Endothelial cell (in vitro differentiated cells): ENCODE measurements at places on chromosomes 3 and 15.
A peak's percentile ranks its signal among the peaks of the same experiment; 100 is the strongest.

DNA sequence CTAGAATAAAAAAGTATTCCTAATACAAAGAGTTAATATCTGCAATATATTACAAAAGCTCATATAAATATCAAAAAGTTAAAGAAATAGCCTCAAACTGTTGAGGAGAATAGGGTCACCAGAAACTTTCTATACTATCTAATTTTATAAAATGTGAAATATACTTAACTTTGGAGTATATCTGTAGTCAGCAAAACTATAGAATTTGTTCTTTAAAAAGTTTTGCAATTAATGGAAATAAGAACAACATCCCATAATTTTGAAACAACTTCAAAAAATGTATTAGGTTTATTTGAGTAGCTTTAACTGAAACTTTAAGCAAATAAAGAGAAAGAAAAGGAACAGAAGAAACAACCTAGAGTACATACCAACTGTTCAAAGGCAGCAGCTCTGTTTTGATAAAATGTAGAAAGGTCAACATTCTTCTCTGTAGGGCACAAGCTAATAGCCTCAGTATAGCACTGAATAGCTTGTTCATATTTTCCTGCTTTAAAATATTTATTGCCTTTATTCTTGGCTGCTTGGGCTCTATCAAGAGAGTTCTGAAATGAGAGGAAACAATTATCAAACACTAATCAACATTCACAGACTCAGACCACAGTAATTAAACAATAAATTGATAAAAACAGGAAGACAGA lies 14.3 kb downstream of the TOMM70 start:
- DNase-seq = no peak

- DNase-seq = no peak
These were observed 87.9 kb downstream of the DNAJB8 start for GRCh38 chr3:128378631-128379347.

- no peak for DNase-seq
These were observed 387.4 kb downstream of the RBMS3 start for GRCh38 chr3:29668233-29668632.

GRCh38 chr15:84046064-84046637 lies 189.4 kb upstream of the GOLGA6L4 start:
- DNase-seq = no peak

- no peak for DNase-seq
These were observed 127.5 kb downstream of the CLSTN2 start for GRCh38 chr3:140062461-140062860.

- DNase-seq = no peak
These were observed 44.6 kb downstream of the RASGRP1 start for GRCh38 chr15:38520035-38520434.

GRCh38 chr3:178802993-178803693 lies 266.9 kb downstream of the KCNMB2 start:
- no peak for DNase-seq

DNA sequence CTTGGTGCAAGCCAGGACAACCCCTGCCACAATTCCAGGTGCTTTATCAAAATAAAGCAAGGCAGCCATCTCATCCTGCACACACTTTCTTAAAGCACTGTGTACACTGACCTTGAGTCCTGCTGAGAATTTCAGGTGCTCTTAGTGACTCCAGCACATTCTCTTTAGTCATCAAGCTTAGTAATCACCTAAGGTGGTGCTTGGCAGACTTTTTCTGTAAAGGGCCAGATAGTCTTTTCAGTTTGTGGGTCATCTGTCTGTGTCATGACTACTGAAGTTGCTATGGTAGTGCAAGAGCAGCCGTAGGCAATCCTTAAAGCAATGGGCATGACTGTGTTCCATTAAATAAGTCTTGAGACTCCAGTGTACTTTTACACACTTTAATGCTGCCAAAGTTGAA lies 36.4 kb downstream of the RIOX2 start:
- no peak for DNase-seq

DNA sequence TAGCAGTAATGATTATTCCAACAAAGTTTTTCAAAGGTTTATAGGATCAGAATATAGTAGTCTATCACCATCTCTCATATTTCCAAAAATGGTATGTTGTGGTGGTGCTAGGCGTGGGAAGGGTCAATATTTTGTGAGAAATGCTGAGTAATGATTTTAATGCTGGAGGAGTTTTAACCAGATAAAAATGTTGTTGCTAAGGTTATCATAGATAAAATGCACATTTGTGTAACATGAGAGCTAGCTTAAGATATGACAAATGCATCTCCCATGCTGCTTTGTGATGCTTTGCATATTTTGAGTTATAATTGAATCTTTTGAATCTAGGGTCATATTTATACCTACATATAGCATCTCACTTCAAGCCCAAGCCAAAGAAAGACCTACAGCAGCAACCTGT lies 103.9 kb upstream of the ROBO1 start:
- DNase-seq = no peak

GRCh38 chr3:126983276-126983652 lies 349 bp downstream of the PLXNA1 start:
- DNase-seq = no peak

DNA sequence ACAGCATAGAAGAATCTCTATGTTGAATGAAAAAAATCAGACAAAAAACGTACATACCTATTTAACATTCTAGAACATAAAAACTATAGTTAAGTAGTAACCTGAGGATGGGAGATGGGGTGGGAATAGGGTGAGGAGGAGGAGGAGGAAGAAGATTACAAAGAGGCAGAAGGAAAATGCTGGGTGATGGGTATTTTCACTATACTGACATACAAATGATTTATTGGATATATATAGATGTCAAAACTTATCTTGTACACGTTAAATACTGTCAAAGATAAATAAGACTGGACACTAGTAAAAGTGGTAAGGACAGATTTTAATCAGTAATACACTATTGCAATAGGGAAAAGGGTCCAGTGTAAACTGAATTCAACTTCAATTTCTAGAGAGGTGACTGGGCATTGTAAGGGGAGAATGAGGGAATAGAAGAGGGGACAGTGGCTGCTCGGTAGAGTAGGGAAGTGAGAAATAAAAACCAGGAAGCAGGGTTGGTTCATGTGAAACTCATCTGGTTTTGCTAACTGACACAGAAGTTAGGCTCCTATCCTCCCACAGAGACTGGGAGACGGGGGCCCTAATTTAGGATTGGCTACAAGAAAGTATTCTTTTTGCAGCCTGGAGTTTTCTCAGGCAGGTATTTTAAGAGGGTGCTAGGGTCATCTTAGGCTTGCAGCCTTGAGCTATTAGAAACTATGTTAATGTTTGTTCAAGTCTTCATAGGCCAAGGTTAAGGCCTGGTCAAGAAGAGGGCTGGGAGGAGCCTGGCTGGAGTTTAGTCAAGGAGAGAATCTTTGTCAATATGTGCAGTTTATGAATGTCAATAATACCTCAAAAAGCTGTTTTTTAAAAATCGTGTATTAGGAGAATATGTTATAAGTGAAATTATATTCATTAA lies 15.0 kb upstream of the C15orf61 start:
- DNase-seq = no peak

GRCh38 chr3:150407808-150408220 lies 284 bp upstream of the TSC22D2 start:
- no peak for DNase-seq

DNA sequence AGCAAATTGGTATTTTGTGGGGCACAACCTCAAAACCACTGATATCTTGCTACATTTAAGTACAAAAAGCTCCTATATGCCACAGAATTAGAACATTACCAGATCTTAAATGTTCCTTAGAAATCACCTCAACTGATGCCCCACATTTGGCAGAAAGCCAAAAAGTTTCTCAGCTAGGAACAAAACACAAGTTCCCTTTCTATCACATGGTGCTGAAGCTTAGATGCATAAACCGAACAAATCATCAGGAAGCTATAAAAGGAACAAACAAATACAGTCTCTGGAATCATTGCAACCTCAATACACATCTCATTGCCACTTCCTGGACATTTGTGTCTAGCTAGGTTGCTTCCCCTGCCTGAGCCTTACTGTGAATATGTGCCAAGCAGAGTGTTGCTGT lies 492.6 kb downstream of the LPP start:
- DNase-seq = no peak

DNA sequence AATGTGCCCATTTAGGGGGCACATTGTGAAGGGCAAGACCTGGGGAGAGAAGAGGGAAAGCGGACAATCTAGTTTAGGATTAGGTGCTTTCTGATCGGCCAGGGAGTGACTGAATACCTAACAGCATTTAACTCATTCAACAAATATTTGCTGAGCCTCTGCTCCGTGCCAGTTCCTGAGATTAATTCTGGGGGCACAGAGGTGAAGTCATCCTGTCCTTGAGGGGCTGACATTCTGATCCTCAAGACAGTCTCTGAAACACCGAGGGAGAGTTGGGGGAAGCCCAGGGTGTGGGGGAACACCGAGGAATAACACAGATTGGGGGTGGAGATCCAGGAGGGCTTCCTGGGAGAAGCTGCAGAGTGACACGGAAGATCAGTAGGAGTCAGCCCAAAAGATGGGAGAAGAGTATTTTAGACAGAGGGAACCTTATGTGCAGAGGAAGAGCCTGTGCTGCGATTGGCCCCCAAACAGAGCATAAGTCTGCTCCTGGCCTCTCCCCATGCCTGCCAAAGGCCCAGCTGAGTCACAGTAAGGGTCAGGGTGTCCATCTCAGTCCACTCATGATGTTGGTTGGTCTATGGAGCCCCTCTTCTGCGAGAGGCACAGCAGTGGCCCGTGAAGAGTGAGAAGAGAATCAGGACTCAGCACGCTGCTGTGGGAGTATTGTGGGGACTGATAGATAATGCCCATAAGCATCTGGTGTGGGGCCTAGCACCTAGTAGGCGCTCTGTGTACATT lies 60.2 kb downstream of the AMOTL2 start:
- DNase-seq = no peak

- DNase-seq = peak; percentile 33
These were observed at the start of gene DCLK3 for GRCh38 chr3:36763850-36764703. Gene DCLK3 (minus strand): TSS chr3:36764553. CDS start chr3:36764263, 290 bp downstream.

GRCh38 chr15:76802411-76802810 lies 102.7 kb downstream of the SCAPER start:
- no peak for DNase-seq
